ENCODE measurements at places on chromosomes 1 and 21.
A peak's percentile ranks its signal among the peaks of the same experiment; 100 is the strongest.

GRCh38 chr1:67601955-67602354, 83.0 kb upstream of the GADD45A start:
- no peak for DNase-seq

- DNase-seq, result no peak
Observed at GRCh38 chr1:6322161-6322560, 61.3 kb upstream of the GPR153 start.

GRCh38 chr21:31838586-31839355, 34.0 kb upstream of the HUNK start:
- DNase-seq, result no peak

- DNase-seq, result no peak
Observed at GRCh38 chr1:184255560-184255959, 131.3 kb upstream of the C1orf21 start.

GRCh38 chr1:241074507-241074906, 282.5 kb downstream of the RGS7 start:
- DNase-seq, result no peak

DNA sequence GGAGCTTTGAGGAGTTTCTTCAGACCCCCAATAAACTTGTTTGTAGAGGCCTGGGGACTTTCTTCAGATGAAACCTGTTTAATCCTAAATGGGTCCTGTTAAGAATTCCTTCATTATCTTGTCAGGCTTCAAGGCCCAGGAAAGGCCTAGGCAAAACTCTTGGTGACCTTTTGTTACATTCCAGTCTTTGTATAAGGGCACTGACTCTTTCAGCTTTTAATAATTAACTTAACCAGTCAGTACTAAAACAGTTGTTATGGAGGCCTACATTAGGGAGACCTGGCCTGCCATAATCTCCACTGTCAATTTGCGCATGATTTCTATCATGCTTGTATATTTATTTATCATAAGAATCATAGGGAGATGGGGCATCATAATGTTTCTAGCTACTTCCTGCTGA, 110.2 kb downstream of the FCRL5 start:
- DNase-seq, result no peak

GRCh38 chr1:209513226-209513625, 70.3 kb upstream of the CAMK1G start:
- DNase-seq, result peak; percentile 35

- no peak for DNase-seq
Observed at GRCh38 chr1:214976665-214977064, 105.9 kb upstream of the KCNK2 start.

- DNase-seq, result no peak
Observed at GRCh38 chr1:200524092-200524491, 96.5 kb downstream of the KIF14 start.

DNA sequence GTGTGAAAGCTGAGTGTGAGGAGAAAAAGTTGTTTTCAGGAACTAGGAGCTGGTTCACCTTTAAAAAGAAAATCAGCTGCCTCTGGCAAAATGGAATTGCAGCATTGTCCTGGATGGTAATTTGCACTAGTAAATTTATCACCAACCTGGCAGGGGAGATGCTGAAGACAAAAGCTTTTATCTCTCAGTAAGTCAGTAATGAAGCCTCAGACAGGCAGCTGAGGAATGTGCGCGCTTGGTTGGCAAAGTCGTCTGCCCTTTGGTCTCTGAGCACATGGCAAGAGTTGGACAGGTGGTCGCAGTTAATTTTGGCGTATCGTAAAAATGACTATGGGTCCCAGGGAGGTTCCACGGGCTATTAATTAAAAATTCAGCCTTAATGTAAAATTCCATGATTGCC, 131.9 kb downstream of the BACH1 start:
- no peak for DNase-seq

- no peak for DNase-seq
Observed at GRCh38 chr1:29679316-29679715, 443.0 kb downstream of the PTPRU start.

- DNase-seq, result peak; percentile 73
Observed at GRCh38 chr1:62621907-62622306, 24.6 kb downstream of the ANGPTL3 start.

- no peak for DNase-seq
Observed at GRCh38 chr1:165858364-165858823, 31.0 kb downstream of the UCK2 start.

DNA sequence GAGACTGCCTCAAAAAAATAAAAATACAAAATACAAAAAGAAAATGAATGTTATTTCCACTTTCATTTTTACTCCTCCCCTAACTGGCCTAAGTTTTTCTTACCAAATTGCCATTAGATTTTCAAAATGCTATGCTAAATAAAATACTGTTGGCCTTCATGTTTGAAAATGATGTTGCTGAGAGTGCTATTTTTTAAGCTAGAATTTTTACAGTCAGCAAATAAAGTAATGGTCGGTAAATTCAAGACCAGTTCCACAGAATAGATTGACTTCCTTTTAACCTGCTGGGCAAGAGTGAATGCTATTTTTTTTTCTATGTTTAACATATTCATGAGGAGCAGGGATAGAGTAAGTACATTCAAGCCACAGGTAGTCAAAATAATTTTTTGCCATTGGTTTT, 31.7 kb downstream of the ZNF281 start:
- DNase-seq, result no peak

GRCh38 chr21:36200081-36200561, 43.5 kb downstream of the DOP1B start:
- no peak for DNase-seq

DNA sequence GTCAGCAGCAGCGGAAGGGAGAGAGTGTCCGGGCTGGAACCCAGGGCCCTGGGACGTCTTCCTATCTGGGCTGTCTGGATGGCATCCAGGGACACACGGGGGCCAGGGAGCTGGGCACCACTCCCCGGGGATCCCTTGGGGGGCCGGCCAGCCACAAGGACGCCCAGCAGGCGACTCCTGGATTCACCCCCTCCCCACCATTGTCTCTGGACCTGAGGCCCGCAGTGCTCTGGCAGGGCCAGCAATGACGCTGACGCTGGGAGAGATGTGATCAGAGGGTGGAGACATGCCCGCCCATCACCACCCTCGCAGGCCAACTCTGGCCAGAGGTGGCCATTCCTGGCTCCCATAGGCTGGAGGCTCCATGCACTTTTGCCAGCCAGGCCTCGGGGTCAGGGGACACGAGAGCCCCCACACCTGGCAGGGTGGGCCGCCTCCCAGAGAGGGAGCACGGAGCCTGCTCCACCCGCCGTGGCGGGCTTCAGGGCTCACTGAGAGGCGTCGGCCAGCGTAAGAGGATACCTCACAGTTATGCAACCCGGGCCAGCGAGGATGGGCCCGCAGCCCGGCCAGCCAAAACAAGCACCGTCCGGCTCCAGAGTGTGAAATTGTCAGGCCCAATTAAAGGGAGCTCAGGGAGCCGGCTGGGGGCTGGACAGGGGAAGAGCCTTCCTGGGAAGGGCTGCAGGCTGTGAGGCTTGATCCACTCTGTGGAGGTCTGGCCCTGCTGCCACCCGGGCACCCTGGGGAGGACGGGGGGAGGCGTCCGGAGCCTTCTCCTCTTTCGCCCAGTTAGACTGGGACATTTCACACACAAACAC, 10.3 kb downstream of the ACTRT2 start:
- DNase-seq, result no peak

- no peak for DNase-seq
Observed at GRCh38 chr1:179794669-179795068, 51.6 kb downstream of the FAM163A start.

DNA sequence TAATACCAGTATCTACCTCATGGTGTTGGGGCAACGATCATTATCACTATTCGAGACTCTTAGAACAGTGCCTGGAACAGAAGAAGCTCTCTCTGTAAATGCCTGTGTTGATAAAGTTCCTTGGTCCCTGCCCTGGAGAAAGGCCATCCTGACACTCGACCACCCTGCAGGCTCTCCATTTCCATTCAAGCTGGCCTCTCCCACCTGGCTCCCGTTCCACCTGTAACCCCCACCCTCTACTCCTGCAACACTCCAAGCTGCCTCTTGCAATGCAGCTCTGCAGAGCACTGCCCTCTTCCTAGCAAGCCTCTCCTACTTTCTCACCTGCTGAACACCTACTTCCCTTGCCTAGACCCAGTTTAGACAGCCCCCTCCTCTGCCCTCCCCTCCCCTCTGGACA, 6.1 kb downstream of the SPOCD1 start:
- DNase-seq, result no peak

GRCh38 chr1:37475380-37476086, 1.2 kb downstream of the ZC3H12A start:
- peak; percentile 15 for DNase-seq

DNA sequence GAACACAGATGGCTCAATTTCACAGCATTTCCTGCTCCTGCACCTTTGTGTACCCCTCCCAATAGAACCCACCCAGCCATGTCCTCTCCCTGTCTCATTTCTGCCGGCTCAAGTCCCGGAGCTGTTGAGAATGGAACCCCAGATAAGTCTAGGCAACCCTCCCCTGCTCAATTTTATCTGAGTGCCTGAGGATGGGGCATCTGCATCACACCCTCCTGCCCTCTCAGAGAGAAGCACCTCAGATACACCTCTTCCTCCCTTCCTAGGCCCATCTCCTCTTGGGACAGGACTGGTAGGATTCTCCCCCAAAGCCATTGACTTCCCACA, 1.1 kb downstream of the KIF21B start:
- no peak for DNase-seq

- DNase-seq, result no peak
Observed at GRCh38 chr1:238329671-238330070, 438.9 kb upstream of the ZP4 start.

- DNase-seq, result no peak
Observed at GRCh38 chr1:211606914-211607753, 28.2 kb upstream of the SLC30A1 start.

GRCh38 chr1:17196496-17197185, 8.3 kb upstream of the PADI1 start:
- DNase-seq, result no peak

GRCh38 chr1:47226121-47226838, 5.7 kb downstream of the TAL1 start:
- DNase-seq, result no peak

DNA sequence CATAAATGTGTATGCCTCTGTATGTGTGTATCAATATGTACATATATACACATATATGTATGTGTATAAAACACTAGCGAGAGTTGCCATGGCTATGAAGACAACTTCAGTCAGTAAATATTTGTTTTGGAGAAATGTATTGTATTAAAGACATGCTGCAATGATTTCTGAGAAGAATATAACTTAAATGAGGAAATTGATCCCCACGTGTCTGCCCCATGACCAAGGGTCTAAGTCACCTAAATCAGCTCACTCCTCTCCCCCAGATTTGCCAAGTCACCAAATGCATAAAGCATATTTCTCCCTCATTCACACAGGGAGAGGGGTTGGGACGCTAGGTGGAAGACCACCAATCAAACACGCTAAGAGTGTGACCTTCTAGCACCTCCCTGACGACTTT, 58.3 kb upstream of the LYST start:
- DNase-seq, result no peak

GRCh38 chr1:151990856-151991198, 2.8 kb downstream of the S100A10 start:
- DNase-seq, result no peak

GRCh38 chr1:35488336-35488735, 68.9 kb downstream of the KIAA0319L start:
- DNase-seq, result no peak
